HepG2 (cell line): ENCODE measurements at places on chromosomes 7 and 10.

DNA sequence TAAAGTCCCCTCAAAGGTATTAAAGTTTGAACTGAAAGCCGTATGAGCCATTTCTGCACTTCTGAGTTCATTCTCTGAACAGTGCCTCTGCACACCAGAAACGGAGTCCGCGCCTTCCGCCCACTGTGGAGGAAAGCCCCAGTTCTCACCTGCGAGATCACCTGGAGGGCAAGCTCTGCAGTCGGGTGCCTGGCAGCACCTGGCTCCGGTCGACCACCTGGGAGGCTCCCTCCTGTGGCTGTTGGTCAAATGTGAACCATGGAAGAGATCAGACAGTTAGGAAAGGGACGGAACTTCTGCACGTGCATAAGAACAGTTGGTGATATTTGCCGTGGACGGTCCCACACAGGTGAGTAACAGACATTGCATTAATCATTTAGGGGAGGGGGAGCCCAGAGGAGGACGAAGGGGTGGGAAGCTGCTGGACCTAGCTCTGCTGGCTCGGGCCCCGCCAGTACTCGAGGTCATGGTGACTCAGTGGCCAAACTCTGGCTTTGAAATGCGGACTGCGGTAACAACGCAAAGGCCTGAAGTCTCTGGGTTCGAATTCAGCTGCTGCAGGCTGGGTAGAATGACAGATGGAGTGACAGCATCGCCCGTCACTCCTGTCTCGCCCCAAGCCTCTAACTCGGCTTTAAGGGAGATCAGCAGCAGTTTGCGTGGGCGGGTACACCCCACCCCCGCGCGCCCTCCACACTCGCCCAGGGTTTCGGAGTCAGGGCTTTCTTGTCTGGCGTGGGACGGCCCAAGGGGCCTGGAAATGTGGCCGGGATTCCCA, 1.7 kb upstream of the DPYSL4 start:
- DNase-seq = no peak

DNA sequence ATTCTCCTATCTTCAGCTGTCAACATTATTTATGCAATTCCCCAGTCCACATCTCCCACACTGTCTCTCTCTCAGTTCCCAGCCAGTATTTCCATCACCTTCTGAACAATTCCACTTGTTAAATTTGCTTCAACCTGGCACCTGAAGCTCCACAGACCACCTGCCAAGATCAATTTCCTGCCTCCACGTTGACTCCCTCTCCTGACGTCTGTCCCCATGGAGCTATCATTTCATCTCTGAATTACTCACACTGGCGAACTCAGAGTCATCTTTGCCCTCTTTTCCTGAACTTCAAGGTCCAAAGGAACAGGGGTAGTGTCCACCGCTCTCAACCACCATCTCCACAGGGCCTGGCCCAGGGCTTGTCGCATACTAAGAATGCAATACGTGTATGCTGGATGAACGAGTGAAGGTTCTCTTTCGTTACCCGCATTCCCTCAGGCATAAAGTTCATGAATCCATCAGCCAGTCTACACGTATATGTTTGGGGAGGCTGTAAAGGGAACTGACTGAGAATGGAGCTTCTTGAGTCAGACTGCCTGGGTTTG, 183.3 kb downstream of the JCAD start:
- no peak for DNase-seq

DNA sequence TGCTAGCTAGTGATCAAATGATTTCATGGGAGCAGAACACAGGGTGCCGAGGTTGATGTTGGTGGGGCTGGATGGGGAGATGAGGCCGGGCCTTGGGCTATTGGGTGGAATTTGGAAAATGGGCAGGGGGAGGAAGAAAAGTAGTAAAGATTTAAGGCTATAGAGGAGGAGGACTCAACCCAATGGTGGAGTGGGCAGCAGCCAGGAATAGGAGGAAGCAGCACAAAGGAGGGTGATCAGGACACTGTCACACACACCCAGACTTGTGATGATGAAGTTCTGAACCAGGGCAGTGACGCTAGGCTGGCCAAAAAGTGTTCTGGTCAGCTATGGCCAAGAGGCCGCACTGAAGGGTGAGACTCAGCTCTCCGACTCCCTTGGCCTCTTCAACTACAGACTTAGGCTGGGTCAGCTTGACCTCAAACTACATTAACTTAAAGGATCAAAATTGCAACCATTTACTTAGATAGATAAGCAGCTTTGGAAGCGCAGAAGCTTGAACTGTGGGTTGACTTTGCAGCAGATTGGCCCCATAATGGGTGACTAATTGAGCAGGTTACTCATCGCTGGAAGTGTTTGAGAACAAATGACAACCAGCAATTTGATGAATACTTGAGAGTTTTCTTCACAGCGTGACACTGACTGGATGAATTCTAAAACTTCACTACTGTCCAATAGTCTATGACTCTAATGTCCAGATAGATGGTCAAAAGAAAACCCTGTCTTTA, 29.4 kb upstream of the GPR26 start:
- DNase-seq = no peak

DNA sequence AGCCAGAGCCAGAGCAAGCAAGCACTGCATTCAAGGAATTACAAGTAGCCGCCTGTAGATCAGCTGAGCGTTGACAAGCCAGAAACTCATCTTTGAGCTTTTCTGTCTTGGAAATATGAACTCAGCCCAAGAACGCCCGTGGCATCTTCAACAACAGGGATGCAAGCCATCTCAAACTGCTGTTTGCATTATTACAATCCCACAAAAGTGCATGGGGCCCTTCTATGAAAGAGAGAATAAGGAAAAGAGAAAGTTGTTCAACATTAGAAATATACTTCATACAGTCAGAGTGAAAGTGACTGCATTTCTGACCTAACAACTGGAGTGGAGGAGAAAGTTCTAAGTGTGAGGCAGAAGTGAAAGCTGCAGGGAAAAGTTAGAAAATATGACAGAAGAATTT, 6.5 kb downstream of the SGCE start:
- DNase-seq = no peak

DNA sequence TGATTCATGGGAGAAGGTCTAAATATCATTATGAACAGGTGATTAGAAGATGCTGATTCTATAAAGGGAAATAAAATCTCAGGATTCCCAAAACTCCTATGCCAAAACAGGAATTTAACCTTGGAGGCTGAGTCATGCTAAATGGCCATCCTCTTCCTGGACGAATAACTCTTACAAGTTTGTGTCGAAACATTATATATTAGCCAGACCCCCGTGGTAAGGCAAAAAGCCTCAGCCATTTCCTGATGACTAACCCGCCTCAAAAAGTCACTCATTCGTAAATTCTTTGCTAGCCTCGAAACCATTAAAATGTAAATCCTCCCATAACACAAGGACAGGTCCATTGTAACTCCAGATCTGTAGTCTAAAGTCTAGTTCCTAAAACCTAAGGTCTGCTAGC, 32.0 kb downstream of the CUL2 start:
- DNase-seq = peak; percentile 3

GRCh38 chr10:30036341-30036740, 23.0 kb downstream of the JCAD start:
- no peak for DNase-seq

DNA sequence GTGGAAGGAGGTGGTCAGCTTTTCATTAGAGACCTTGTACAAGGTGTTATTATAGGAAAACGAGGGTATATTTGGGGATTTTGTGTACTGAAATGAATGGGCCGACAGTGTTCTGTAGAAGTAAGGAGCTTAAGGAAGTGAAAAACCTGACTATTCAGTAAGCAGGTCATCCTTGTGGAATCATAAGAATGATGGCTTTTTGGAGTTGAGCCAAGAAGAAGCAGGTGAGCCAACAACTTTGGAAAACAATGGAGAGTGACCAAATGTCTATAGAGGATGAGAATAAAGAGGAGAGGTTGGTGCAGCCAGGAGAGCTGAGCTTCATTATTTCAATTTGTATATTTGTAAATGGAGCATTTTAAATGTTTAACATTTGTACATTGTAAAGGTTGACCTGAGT, 595.7 kb downstream of the CCSER2 start:
- DNase-seq = no peak

- DNase-seq = no peak
Measured at GRCh38 chr7:1691601-1692514, 21.8 kb downstream of the ELFN1 start.

GRCh38 chr10:22962817-22963216, 35.0 kb downstream of the ARMC3 start:
- DNase-seq = no peak

DNA sequence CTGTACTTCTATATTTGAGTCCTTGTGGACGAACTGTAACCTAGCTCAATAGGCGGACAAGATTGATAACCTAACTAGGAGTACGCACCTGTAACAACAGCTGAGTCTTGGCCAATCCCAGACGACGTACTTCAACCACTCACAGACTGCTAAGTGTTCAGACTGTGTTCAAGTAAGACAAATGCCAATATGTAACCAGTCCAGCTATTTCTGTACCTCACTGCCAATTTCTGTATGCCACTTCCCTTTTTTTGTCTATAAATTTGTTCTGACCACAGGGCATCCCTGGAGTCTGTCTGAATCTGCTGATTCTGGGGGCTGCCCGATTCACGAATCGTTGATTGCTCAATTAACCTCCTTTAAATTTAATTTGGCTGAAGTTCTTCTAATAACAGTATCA, 32.2 kb downstream of the HACD1 start:
- DNase-seq = no peak

DNA sequence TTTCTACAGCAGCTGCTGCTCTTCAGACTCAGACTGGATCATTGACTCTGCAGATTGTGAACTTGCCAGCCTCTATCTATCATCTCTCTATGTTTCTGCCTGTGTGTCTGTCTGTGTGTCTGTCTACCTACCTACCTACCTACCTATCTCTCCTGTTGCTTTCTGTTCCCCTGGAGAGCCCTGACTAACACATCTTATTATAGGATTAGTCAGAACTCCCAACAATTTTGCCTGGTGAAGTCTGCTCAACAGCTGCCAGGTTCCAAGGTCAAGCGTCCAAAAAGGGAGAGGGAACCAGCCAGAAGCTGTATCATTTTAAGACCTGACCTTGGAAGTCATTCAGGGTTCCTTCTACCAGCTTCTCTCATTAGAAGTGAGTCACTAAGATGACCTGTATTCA, 579.0 kb upstream of the DPP6 start:
- DNase-seq = no peak

GRCh38 chr7:158759749-158760444, 55.3 kb upstream of the NCAPG2 start:
- no peak for DNase-seq

DNA sequence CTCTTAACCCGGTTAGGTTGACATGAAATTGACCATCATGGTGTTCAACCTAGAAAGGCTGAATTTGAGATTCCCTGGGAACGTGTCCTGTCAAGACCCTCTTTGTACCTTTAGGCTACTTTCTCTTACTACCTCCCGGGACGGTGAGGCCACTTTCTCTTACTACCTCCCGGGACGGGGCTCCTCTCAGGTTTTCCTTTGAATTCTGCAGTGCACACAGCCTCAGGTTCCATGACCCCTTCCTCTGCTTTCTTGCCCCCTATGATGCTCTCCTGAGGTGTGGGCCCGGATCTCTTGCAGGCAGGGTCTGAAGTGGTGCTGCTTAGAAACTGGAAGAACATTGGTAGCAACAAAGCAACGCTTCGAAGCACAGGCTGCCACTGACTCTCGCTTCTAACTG, 155.3 kb downstream of the CAMK1D start:
- no peak for DNase-seq

DNA sequence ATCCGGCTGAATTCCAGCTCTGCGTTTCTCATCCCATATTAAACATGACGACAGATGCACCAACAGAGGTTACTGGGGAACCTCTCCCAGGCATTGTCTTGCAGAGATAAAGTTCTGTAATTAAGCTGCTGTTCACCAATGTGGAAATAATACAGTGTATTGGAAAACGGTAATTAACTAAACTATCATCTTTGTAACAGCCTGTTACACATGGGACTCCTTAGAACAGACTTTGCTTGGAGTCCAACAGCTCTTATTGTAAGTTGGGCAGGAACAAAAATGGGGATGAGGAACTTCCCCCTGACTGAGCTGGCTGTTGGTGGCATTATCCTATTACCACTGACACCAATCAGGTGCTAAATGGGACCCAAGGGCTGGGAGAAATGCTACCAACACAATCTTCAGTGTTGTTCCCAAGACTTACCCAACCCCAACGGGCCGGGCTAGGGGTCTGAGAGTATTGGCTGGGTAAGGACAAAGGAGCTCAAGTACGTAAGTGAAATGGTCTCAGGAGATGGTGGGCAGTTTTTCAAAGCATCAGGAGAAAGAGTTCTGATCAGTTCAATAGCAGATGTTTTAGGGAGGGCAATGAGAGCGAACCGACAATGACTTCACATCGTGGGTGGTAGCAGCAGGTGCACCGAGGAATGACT, 759.4 kb downstream of the GRID1 start:
- DNase-seq = no peak

DNA sequence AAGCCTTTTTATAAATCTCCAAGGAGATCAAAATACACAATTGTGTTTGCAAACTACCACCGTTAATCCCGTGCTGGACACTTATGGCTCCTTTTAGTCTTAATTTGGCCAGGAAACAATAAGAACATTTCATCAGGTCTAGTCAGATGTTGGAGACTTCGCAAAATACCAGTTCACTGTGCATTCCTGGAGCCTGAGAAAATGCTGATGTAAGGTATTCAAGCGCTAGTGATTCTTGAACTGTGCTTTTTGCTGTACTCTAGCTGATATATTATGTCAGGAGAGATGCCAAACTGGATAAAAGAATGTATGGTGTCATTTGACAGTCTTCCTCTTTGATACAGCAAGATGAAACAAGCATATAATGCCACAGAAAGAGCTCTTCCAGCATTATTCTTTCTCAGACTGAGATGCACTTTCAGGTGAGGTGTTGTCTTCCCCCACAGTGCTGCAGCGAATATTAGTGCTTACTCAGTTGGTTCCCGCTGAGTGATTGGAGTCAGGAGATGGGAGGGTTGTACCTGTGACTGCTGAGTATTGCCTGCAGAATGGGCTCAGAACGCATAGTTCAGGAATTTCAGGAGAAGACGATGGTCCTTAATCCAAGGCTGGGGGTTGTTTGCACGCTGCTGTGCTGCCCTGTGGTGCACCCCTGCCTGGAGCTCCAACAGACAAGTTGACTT, 59.2 kb downstream of the OGDH start:
- DNase-seq = no peak

- DNase-seq = peak; percentile 14
Measured at GRCh38 chr7:98802088-98802780, 67.6 kb downstream of the TMEM130 start.

GRCh38 chr7:55348502-55348901, 16.6 kb upstream of the LANCL2 start:
- no peak for DNase-seq

GRCh38 chr7:135661311-135662122, 797 bp upstream of the STMP1 start:
- peak; percentile 25 for DNase-seq

- no peak for DNase-seq
Measured at GRCh38 chr10:28266449-28267224, 36.2 kb downstream of the MPP7 start.

DNA sequence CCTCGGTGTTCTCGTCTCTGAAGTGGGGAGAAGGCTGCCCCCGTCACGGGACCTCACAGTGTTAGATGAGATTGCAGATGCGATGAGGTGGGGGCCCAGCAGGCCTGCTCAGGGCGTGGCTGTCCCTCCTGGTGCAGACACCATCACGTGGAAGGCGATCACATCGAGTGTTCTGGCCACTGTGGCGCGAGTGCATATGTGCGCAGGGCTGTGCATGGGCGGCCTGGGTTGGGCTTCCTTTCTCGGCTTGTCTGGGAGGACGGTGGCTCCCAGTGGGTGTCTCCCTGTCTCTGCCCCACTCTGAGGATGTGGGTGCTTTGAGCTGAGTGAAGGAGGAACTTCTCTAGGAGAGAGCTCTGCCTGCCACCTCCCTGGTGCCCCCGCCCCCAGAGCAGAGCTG, 83.1 kb downstream of the LHPP start:
- no peak for DNase-seq
